ENCODE measurements at places on chromosomes 12 and 14.

DNA sequence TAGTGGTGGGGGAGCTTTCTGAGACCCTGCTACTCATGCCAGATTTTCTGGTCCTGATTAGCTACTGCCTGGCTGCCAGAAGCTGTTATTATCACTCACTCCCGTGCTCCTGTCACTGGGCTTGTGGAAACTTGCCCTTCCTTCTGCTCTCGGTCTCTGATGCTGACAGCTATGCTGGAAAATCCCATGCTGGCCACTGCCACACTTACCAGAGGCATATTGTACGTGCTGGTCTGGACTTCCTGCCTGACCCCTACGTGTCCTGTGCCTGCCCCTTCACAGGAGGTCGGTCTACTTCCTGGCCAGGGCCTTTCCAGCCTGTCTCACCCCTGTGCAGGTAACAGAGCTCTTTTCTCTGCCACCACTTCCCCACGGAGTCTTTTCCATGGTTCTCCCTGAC, 149.4 kb upstream of the PLEKHG7 start:
- DNase-seq: peak; percentile 77

- no peak for DNase-seq
These were observed 125.2 kb downstream of the MGST1 start for GRCh38 chr12:16472631-16473030.

DNA sequence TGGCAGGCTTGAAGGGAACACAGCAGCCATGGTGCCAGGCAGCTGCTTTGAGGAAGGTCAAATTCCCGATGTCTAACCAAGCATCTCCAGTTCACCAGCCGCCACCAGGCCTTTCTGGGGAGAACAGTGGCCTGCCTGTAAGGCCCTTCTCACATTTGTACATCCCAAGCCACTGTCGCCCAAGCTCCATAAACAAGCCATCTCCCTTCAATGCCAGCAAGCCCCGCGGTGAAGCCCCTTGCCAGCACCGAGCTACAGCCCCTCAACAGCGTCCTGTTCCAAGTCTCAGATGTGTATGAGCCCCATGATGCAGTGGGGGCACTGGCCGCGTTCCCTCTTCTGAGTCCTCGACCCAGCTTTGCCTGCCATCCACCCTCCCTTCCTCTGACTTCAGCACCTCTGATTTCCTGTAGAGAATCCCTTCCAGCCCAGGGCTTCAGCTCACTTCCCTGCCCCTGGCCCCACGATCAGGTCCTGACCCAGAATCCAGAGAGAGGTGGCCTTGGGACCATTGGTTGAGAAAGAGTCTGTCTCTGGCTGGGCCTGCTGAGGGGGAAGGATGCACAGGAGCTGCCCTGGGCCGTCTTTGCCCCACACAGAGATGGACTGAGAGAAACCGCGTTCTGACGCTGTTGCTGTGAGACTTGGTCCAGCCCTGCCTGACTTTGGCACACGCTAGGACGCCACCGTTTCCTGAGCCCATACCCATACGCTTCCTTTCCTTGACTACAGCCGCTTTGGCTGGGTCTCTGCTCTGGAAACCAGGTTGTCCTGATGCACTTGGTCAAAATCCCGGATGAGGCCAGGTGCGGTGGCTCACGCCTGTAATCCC, 1.9 kb upstream of the MMP17 start:
- no peak for DNase-seq

DNA sequence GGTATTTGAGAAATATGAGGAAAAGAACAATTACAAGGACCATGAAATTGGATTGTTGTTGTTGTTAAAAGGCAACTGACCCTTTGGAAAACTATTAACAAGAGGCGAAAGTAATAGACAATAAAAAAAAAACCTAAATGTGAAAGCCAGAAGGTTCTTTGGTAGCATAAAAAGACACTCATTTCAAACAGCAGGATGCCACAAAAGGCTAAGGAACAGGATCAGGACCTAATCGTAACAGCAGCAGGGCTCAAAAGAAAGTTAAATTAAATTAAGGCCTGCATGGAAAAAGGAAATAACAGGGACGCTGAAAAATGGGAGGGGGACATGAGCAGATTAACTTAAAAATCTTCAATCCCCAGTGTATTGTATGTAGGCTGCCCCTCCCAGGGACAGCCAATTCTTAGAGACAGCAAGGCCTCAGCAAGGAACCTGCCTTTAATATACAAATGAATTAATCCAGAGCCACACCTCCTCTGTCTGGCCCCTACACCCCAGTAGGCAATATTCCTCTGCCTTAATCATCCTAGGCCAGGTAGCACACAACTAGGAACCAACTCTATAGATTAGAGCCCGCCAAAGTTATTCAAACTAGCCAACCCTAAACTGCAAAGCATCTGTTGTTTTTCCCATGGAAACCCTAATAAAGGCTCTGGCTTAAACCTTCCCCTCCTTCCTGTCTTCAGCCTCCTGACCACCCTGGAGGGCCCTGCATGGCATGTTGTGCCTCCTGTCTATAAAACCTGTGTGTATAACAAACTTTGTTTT, 28.4 kb upstream of the AP4S1 start:
- DNase-seq: no peak

DNA sequence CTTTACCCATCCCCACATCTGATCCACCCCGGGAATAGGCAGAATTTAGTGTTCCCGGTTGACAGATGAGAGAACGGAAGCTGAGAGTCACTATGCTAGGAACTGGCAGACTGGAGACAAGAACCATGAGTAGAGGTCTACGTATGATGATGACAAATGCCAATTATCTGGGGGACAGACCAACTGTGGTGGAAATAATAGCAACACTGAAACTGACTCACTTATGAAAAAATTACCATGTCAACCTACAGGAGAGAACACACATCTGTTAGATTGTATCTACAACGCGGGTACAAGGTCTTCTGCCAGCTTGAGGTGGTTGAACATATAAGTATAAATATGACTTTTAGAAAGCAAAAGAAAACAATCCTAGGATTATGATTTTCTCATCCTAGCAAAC, 15.4 kb upstream of the SELPLG start:
- no peak for DNase-seq

DNA sequence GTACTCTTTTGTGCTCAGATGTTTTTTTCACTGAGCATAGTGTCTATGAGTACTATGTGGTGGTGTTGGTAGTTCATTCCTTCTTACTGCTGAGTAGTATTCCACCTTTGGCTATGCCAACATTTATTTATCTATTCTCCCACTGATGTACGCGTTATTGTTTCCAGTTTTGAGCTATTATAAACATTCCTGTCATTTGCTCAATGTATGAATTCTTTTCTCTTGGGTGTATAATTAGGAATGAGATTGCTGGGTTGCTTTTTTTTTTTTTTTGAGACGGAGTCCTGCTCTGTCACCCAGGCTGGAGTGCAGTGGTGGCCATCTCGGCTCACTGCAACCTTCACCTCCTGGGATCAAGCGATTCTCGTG, 37.5 kb upstream of the SLC2A3 start:
- no peak for DNase-seq

DNA sequence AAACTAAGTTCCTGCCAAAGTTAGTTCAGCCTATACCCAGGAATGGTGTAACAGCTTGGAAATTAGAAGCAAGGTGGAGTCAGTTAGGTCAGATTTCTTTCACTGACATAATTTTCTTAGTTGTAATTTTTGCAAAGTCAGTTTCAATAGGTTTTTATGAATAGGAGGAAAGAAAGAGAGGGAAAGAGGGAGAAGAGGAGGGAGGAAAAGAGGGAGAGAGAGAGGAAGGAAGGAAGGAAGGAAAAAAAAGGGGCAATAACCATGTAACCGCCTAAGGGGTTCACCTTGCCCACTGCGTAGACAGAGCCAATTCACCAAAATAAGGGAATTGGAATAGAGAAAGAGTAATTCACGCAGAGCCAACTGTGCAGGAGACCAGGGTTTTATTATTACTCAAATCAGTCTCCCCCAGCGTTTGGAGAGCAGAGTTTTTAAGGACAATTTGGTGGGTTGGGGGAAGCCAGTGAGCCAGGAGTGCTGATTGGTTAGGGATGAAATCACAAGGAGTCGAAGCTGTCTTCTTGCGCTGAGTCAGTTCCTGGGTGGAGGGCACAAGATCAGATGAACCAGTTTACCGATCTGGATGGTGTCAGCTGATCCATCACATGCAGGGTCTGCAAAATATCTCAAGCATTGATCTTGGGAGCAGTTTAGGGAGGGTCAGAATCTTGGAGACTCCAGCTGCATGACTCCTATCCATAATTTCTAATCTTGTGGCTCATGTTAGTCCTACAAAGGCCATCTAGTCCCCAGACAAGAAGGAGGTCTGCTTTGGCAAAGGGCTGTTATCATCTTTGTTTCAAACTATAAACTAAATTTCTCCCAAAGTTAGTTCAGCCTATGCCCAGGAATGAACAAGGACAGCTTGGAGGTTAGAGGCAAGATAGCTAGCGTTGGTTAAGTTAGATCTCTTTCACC, 126.0 kb upstream of the AMIGO2 start:
- no peak for DNase-seq

GRCh38 chr12:29960122-29960521, 176.4 kb upstream of the TMTC1 start:
- no peak for DNase-seq

GRCh38 chr12:62785941-62786559, 148.9 kb downstream of the PPM1H start:
- DNase-seq: no peak

- no peak for DNase-seq
These were observed 3.2 kb downstream of the DGLUCY start for GRCh38 chr14:91116913-91117588.

- DNase-seq: no peak
These were observed 120.0 kb downstream of the RBM19 start for GRCh38 chr12:113845900-113846674.

DNA sequence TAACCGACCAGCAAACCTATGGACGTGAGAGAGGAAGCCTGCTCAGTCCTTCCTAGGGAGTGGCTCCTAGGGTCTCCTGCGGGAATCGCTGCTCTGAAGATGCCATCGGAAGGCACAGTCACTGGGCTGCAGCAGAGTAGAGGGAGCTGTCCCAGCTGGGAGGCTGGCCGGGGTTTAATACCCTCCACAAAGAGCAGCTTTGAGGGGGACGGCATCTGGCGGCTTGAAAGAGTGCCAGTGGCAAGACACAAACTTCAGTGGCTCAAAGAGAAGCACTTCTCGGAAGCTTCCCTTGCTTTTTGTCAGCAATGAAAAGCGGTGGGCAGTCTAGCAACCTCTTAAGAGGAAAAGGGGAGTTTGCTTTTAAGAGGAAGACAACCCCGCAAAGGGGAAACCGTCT, 114.6 kb downstream of the TMEM132C start:
- no peak for DNase-seq

Measured in NCI-H446 treated with DMSO at 0.1 percent for 48 hours (cell line).